ENCODE measurements at places on chromosomes 2 and 18.
A peak's percentile ranks its signal among the peaks of the same experiment; 100 is the strongest.

DNA sequence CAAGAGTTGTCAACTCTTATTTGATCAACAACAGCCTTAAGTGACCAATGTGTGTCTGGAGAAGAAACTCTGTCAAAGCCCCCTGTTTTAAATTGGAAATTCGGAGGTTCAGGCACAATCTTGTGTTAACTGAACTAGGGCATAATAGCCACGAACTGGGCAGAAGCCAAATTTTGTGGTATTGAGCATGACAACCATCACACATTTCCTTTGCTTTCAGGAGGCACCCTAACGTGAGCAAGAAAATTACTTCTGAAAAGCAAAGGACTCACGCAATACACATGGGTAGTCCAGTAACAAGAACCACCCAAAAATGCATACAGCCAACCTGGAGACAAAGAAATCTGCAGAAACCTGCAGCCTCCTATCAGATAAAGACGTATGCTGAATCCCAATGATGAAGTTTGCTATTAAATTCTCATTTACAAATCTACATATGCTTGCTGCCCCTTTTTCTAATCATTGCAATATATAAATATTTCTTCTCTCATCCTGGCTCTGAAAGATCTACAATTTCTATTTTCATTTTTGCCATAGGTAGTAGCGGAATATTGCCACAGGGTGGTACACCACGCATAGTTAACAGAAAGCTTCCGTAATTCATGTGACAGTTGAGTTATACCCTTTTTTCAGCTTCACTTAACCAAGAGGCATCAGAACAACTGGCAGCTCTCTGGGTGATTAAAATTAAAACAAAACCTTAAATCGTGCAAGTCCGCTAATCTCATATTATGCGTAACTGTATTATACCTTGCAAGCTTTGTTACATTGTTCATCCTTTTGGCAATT is 495.8 kb downstream of the NRXN1 start:
- DNase-seq: no peak

DNA sequence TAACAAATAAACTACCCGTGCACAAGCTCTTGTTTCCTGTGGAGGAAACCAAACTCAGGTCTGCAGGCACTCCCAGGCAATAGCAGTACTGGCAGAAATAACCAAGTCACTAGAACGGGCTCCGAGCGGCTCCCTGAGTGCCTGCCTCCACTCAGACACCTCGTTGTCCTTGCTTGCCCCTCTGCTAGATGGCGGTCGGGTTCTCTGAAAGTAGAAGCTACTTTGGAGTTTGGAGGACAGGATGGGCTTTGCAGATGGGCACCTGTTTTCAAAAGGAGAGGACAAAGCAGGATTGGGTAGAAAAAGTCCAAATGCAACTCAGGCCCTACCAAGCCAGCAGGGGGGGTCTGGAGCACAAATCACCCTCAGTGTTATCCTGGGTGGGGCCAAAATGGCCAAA is 136.4 kb downstream of the LRRC30 start:
- no peak for DNase-seq

DNA sequence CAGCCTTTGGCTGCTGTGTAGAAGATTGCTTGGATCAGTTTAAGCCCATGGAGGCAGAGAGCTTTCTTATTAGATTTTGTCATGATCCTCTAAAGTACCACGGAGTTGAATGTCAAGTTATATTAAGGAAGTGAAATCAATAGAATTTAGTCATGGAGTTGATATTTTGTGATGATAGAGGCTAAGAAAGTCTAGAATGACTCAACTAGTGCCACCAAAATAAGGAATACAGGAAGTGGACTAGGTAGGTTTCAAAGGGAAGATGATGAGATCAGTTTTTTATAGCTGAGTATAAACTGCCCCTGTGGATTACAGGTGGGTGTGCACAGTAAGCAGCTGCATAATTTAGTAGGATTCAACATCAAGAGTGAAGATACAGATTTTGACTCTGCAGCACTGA is 25.2 kb downstream of the FBXO36 start:
- DNase-seq: no peak

- peak; percentile 63 for DNase-seq
Measured at GRCh38 chr2:8676191-8676920, 5.5 kb upstream of the ID2 start.

DNA sequence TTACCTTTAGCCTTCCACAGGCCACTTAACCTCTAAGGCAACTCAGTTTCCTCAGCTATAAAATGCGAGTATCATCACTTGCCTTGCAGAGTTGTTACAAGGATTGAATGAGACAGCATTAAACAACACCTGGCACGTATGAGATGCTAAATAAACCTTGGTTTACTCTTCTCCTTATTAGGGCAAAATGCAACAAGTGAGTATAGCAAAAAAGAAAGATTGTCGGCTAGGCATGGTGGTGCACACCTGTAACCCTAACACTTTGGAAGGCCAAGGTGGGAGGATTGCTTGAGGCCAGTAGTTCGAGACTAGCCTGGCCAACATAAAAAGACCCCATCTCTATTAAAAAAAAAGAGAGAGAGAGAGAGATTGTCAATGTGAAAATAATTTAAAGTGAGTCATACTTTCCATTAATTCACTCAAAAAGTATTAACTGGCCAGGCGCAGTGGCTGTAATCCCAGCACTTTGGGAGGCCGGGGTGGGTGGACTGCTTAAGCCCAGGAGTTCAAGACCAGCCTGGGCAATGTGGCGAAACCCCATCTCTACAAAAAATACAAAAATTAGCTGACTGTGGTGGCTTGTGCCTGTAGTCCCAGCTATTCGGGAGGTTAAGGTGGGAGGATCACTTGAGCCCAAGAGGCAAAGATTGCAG is 8.0 kb downstream of the ATAD2B start:
- no peak for DNase-seq

DNA sequence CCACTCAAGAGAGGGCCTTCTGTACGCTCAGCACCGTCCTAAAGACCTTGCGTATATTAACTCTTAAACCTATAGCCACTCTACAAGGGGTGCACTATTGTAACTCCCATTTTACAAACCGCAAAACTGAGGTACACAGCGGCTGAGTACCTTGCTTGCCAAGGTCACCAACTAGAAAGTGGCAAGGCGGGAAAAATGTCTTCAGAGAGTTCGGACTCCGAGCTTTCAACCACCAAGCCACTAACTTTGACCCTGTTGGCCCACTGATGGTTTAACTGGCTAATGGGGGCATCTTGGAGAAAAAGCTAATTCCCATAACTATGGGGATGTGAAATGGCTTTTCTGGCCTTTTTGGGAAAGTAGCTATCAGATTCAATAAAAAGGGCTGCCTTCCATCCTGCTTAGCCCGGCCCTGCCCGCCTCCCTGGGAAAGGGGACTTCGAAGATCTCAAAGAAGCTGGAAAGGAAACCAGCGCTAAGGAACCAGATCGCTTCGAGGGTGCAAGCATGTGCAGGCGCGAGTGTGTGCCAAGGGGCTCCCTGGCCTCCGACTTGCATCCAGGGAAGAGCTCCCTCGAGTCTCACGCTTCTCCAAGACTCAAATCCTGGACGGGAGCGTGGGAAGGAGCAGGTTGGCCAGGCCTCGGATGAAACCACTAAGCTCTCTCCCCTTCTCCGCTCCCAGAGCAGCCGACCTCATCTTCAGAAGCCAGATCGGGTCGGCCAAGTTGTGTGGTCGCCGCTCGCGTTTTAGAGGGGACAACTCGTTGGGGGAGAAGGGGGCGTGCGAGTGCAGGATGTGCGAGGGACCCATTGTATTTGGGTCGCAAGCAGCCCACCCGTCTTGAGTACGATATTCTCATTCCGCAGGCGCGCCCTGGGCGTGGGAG is 2.2 kb upstream of the SP5 start:
- DNase-seq: no peak

GRCh38 chr18:62902776-62903175 is 187.4 kb downstream of the PHLPP1 start:
- no peak for DNase-seq

GRCh38 chr18:36333414-36333813 is 35.9 kb downstream of the FHOD3 start:
- no peak for DNase-seq

- no peak for DNase-seq
Measured at GRCh38 chr2:121826036-121826435, 70.6 kb downstream of the TSN start.

DNA sequence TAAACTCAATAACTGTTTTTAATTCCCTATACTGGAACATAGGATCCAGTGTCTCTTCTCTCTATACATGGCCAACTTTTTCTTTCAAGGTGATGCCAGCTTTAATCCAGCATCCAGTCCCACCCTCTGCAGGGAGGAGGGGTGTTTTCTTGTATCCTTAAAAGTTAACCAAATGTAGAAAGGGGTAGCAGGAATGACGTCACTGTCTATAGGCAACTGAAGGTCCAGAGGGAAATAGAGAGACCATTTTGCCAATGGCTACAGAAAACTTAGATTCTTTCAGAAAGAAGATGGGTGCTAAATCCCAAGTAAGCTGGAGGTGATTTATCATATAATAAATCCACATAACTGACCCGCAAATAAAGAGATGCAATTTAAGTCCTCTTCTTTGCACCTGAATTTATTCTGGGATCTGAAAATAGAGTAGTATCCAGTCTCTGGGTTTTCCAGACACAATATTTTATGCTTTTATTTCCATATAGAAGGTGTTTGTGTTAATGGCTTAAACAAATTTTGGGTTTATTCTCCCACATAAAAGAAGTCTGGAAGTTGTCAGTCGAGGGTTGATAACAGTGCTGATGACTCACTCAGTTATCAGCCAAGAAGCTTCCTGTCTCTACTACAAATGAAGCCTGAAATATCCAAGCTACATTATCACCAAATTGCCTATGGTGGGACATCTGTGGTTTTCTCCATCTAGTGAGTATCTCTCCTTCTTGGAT is 5.7 kb upstream of the DNER start:
- no peak for DNase-seq

DNA sequence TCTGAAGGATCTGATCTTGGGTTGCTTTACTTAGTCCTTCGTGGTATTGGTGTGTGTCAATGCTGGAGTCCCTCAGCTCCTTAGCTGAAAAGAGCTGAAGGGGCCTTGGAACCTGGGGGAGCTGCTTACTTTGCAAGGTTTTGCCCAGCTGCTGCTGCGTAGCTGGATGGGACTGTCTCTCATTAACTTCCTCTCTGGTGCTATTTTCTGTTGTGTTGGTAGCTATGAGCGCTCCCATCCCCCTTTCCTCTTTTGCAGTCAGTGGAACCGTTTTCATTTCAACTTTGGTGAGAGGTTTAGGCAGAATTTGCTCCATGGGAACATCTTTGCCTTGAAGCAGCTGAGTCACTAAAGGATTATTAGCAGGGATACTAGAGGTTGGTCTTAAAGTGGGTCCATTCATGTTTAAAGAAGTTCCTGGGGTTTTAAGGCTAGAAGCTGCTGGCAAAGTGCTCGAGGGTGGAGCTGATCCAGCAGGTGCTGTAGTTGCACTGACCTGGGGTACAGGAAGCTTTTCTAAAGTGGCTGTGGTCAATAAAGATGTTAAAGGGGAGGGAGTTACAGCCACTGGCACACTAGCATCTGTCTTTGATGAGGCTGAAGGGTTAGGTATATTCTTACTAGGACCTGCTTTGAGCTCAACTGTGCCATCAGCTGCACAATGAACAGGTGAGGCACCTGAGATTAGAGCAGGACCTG is 69.9 kb upstream of the DTNB start:
- DNase-seq: no peak

DNA sequence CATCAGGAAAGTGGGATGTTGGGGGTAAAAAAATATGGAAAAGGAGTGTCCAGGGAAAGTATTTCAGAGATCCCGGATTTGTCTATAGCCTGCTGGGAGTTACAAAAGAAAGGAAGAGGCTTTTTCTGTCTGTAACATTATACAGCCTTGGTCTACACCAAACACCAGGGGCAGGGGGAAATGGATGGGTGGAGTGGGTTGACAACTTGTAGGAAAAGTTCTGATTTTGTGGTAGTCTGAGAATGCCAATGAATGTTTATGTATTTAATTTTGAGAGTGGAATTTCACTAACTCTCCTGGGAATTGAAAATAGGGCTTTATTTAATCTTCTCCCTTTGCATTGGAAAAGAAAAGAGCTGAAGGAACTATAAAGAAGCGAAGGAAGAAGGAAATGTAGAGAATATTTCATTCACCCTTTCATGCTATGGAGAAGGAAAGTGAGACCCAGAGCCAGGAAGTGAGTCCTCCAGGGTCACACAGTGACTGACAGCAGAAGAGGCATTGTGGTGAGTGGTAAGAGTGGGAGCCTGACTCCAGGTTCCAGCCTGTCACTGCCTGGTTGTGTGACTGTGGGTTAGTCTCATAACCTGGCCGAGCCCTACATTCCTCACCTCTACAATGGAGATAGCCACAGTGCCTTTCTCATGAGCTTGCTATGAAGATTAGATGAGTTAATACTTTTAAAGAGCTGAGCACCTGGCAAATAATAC is 346.3 kb upstream of the TNP1 start:
- no peak for DNase-seq

- no peak for DNase-seq
Measured at GRCh38 chr2:203594541-203594940, 59.4 kb upstream of the RAPH1 start.

GRCh38 chr18:55106466-55106865 is 147.2 kb upstream of the CCDC68 start:
- DNase-seq: no peak

DNA sequence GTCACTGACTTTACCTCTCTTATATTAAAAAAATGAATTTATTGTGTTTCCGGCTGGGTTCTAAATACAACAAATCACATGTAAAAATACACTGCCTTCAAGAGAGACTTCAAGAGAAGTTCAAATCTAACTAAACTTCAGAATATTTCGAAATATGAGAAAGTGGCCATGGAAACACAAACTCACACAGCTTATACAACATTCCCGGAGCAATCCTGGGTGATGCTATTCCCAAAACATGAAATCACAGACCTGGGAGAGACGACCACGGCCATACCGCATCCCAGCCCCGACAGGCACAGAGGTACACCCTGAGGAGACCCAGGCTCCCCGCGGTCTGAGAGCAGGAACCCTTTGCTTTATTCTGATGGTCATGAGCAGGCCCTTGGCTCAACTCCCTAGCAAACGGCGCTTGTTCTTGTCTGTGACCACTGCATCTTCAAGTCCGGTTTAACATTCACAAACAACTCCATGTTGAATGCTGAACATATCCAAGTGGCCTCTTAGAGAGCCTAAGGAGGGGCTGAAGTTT is 185.4 kb upstream of the REV1 start:
- no peak for DNase-seq

GRCh38 chr2:128410035-128410757 is 91.5 kb upstream of the HS6ST1 start:
- DNase-seq: peak; percentile 22

GRCh38 chr2:9762941-9763340 is 80.3 kb upstream of the TAF1B start:
- no peak for DNase-seq

All from activated effector memory CD4-positive, alpha-beta T cell treated with anti-CD3 and anti-CD28 coated beads, Interleukin-2, amount 50 U/mL, for 16 hours (primary cell).